ENCODE measurements at places on chromosomes 3 and 15. TPM values are rescaled to one million over a fixed set of nuclear protein-coding genes. Genes with fewer than 3 reads are reported as not detected.

DNA sequence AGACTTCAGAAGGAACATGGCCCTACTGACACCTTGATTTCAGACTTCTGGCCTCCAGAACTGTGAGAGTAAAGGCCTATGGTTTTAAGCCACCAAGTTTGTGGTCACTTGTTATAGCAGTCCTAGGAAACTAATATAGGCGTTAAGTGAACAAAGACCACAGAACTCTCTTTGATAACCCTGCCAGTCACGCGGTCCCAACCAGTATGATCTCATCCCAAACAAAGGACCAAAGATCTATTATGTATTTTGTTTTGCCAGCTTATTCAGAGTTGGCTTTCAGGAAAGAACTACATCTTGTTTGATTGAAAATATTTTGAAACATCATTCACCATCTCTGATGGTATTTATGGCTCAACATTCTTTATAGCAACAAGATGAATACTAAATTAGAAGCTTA, 294.4 kb upstream of the SLCO3A1 start:
- no peak for DNase-seq

DNA sequence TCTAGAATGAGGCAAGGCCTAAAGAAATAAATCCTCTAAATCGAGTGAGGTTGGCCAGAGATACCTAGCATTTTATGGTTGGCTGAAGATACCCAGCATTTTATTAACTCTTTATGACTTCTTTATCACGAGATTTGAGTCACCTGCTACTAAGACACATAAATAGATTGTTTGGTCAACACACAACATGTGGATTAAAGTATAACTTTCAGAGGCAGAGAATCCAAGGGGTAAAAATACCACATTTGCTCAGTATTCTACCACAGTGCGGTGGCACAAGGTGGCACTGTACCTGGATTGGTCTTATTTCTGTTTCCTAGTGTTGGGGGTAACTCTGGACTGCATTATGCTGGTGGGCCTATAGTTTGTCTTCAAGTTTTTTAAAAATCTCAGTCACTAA, 27.0 kb upstream of the VILL start:
- DNase-seq: no peak

DNA sequence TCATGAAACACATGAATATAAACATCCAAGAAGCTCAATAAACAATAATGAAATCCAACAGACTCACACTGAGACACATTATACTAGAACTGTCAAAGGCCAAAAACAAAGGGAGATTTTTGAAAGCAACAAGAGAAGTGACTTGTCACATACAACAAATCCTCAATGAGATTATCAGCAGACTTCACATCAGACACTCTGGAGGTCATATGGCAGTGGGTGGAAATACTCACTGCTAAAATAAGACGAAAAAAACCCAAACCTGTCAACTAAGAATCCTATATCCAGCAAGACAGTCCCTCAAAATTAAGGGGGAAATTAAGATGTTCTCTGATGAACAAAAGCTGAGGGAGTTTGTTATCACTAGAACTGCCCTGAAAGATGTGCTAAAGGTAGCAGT, 125.4 kb upstream of the MELTF start:
- no peak for DNase-seq

GRCh38 chr3:65787827-65788226, 250.9 kb downstream of the MAGI1 start:
- no peak for DNase-seq

RARRES1 gene
- 72.0 TPM for total RNA-seq

DNA sequence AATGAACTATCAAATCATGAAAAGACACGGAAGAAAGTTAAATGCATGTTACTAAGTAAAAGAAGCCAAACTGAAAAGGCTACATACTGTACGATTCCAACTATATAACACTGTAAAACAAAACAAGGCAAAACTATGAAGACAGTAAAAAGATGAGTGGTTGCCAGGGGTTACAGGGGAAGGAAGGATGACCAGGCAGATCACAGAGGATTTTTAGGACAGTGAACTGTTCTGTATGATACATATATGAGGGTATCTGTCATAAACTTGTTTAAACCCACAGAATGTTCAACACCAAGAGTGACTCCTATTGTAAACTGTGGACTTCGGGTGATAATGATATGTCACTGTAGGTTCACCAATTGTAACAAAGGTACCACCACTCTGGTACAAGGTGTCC, 60.6 kb downstream of the CHSY1 start:
- no peak for DNase-seq

DNA sequence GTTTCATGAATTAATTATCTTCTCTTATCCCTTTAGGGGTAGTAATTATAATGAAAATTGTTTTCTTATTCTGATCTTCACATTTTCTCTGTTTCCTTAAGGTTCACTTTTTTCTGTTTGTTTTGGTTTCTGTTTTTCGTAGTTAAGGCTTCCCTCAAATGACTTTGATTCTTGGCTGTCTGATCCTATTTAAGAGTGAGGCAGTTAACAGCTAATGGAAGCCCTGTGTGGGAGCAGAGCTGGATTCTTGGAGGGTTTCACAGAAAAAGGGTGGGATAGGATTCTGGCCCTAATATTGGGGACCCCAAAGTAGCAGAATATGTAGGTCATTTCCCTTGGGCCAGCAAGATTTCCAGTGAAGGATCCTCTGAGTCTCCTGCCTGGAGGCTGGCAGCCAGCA, 6.8 kb upstream of the AMOTL2 start:
- no peak for DNase-seq

CLDN1 gene
- total RNA-seq: 0.78 TPM

- DNase-seq: no peak
Measured at GRCh38 chr3:155704771-155705559, 39.9 kb downstream of the PLCH1 start.

GRCh38 chr15:66718220-66718988, 16.4 kb downstream of the SMAD6 start:
- DNase-seq: no peak

RLBP1 gene
- total RNA-seq: not detected

CYP1A1 gene
- 0.13 TPM for total RNA-seq

DNA sequence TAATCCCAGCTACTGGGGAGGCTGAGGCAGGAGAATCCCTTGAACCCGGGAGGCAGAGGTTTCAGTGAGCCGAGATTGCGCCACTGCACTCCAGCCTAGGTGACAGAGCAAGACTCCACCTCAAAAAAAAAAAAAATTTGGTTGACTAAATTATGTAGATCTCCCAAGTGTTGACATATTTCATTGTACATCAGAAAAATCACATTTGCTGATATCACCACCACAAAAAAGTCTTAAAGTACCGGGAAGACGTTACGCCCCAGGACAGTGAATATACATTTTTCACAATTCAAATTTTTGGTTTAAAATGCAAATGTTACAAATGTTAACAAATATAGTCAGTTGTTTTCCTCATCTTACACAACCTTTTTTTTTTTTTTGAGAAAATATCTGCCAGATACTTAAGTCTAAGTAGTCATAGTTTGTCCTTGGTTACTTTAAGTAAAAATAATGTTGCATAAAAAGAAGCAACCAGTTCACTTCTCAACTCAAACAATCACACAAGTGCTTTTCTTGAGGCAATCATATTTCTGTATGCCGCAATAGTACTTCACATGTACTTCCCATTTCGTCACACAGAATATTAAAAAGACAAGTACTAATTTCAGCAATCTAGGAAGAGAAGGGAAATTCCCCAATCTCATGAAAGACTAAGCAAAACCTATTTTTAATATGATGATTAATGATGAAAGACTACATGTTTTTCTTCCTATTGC, 41.0 kb upstream of the TCF12 start:
- DNase-seq: no peak

BTLA gene
- 1.4 TPM for total RNA-seq

DNA sequence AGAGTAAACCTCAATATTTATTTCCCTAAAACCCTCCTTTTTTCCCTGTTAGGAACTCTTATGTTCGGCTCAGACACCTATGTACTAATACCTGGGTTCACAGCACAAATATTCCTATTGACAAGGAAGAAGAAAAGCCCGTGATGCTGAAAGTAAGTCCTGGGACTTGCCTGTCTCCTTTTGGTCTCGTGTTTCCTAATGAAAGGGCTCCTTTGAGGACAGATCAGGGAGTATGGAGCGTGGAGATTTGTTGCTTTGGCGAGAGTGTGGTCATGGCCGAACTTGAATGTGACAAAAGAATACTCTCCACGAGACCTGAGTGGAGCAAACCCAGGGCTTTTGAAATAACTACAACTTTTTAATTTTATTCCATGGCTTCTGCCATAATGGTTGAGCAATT, 167.8 kb downstream of the ITPR1 start:
- DNase-seq: no peak

GRCh38 chr15:71702496-71702895, 107.9 kb upstream of the NR2E3 start:
- no peak for DNase-seq

DGKG gene
- 0.80 TPM for total RNA-seq

MINAR1 gene
- total RNA-seq: 0.26 TPM

GRCh38 chr15:29204369-29204755, 65.3 kb downstream of the NSMCE3 start:
- DNase-seq: no peak

DNA sequence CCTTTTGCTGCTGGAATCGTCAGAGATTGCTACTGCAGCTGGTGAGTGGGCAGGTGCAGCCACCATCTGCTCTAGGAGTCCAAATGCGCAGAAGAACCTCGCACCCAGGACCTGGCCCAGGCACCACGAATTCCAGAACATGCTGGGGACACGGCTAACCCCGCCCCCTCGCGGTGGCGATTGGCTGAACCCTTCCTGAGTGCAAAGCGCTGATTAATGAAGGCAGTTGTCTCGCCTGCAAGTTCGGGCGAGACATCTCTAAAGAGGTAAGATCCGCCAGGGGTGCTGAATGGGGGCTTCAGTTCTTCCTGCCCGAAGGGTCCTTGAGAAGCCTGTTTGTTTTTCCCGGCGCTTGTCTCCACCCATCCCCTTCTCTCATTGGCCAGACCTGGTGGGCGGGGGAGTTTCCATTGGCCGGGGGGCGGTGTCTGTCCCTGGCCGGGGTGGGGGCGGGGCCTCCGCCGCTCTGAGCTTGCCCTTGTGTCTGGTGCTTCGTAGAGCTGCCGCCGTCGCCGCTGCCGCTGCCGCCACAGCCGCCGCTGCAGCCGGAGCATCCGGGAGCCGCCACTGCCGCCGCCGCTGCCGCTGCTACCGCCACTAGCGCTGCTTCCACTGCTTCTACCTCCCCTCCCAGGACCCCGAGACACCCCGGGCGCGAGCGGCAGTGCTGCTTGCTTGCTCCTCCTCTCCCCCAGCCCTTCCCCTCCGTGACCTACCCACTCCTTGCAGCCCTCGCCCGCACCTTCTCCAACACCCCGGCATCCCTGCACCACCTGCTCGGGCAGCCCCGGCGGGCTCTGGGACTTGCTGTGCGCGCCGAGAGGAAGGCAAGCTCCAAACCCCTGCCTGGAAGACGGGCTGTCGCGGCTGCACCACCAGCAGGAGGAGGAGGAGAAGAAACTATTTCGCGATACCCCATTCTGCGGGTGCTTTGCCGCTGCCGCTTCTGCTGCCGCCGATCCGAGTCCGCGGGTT, at the start of gene CADM2:
Gene CADM2, plus strand, starts transcription at position 495 of the 975 bp plus-strand sequence.
- peak; percentile 86 for DNase-seq

DNA sequence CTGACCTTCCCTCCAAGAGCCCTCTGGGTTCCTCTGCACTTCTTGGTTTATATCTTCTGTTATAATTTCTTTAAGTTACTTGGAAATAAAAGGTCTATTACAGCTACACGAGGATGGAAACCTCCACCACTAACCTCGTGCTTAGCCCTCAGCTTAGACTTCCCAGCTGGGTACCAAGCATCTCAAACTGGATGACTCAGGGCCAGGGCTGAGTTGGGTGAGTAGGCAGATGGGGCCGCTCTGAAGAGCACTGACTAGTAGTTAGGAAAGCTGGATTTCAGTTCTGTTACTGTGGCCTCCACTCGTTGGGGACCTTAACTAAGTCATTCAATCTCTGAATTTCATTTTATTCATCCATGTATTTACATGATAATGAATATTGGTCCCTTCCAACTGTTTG, 1036.6 kb downstream of the IGSF11 start:
- DNase-seq: no peak

PROS1 gene
- total RNA-seq: 30.1 TPM

ZNF662 gene
- total RNA-seq: 13.6 TPM

- no peak for DNase-seq
Measured at GRCh38 chr3:56180433-56180832, 287.8 kb downstream of the ERC2 start.

INKA1 gene
- 0.58 TPM for total RNA-seq

GRCh38 chr3:184259878-184260723, 1.3 kb downstream of the CAMK2N2 start:
- DNase-seq: peak; percentile 61

GRCh38 chr3:146682171-146682570, 77.0 kb upstream of the PLSCR5 start:
- no peak for DNase-seq

DNA sequence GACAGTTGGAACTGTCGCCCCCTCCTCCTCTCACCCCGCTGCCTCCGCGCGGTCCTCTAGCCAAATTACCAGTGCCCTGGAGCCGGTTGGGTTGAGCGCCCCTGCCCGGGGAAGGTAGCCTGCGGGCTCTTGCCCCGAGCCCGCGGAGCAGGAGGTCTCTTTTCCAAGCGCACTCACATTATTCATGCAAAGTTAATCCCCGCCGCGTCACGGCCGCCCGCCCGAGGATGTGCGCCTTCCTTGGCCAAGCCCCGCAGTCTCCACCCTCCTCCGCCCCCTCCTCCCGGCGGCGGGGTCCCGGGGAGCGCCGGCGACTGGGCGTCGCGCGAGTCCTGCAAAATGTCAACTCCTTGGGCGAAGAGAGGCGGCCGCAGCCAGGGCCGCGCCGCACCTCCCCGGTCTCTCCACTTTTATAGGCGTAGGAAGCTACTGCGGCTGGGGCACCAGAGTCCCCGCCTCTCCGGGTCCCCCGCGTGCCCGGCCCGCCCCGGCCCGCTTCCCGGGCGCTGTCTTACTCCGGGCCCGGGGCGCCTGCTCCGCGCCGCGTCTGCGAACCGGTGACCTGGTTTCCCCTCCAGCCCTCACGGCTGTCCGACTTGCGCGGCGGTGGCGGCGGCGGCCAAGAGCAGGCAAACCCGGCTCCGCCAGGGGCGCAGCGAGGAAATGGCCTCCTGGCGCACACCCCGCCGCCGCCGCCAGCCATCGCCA, at the start of gene THRB:
Gene THRB, minus strand, starts transcription at position 233 of the 708 bp plus-strand sequence.
- DNase-seq: peak; percentile 80

GRCh38 chr15:88650556-88650955, 11.7 kb downstream of the ISG20 start:
- no peak for DNase-seq

IL17RE gene
- 116 TPM for total RNA-seq

DNA sequence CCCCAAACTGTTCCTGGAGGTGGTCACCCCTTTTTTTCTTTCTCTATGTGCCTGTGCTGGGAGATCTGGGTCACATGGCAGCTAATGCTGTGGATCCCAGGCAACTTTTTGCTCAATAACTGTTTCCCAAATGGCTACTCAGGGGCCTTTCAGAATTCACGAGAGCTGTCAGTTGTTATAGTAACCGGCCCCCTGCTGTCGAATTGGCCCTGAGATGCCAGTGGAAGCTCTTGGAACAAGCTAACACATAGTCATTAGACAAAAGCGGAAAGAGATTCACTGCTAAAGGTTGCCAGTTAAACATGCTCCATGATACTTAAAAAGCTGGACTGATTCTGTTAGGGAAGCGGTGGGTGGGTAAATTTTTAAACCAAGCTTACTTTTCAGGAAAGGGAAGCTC, 144.1 kb downstream of the FEZF2 start:
- DNase-seq: no peak

GRCh38 chr3:152298393-152299248, 29.9 kb downstream of the MBNL1 start:
- peak; percentile 60 for DNase-seq

- DNase-seq: no peak
Measured at GRCh38 chr3:100891033-100891432, 102.2 kb downstream of the ABI3BP start.

GRCh38 chr3:128783774-128784173, 57.8 kb downstream of the RAB7A start:
- DNase-seq: no peak
